NCI-H69 (cell line): ENCODE measurements at places on chromosomes 3 and 15.

GRCh38 chr15:85000937-85001336 lies 19.3 kb downstream of the PDE8A start:
- DNase-seq: no peak

GRCh38 chr15:52153900-52154895 lies 37.0 kb downstream of the GNB5 start:
- no peak for DNase-seq

- DNase-seq: no peak
Measured at GRCh38 chr3:66350601-66351000, 129.8 kb downstream of the SLC25A26 start.

- no peak for DNase-seq
Measured at GRCh38 chr15:84604826-84605553, 4.2 kb downstream of the ZSCAN2 start.

DNA sequence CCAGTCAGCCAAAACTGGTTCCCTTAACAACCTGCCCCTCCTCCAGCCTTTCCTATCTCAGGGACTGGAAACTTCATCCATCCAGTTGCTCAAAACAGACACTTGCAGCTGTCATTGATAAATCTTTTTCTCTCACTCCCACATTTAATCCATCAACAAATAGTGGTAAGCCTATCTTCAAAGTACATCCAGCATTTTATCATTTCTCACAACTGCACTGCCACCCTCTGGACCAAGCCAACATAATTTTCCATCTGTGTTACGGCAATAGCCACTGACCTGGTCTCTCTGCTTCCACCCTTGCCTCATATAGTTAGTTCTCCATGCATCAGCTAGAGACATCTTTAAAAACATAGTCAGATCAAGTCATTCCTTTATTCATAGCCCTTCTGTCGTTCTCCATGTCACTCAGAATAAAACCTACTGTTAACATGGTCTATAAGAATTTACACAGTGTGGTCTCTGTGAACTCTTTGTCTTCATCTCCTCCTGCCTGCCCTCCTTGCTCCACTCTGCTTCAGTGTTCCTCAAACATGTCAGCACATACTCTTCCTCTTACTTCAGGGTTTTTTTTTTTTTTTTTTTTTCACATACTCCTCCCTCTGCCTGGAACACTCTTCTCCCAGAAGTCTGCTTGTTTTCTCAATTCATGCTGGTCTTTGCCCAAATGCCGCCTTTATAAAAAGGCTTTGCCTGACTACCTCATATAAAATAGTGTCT lies 102.5 kb upstream of the COL6A5 start:
- DNase-seq: no peak

GRCh38 chr3:51836606-51837005 lies 24.8 kb upstream of the IQCF2 start:
- DNase-seq: no peak

GRCh38 chr15:100061944-100062343 lies 279.8 kb downstream of the ADAMTS17 start:
- DNase-seq: no peak

GRCh38 chr3:42632146-42632545 lies 21.4 kb upstream of the ZBTB47 start:
- no peak for DNase-seq

DNA sequence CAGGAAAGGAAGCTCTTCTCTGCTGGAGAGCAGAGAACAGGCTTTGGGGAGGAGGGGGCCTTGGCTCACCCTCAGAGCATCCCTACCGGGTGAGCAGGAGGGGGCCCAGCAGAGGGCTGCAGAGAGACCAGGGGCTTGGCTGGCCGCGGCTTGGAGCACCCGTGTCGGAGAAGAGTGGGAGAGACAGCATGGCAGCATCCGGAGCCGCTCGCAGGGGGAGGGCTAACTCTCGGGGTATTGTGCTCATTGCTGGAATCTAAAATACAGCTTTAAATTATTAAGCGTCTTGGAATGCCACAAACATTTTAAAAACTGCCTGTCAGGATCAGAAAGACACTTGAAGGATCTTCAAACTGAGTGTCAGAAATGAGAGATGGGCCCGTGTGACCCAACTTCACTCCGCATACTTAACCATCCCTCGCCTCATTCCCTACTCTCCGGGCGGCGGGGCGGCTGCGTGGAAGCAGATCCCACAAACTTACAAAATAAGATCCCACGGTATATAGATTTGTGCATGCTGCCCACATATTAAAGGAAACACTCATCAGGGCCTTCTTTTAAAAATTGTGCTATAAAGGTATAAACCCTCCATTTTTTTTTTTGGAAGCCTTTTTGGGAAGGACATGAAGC lies 53.9 kb downstream of the EIF4E3 start:
- DNase-seq: no peak

GRCh38 chr15:94282269-94283250 lies 51.2 kb downstream of the MCTP2 start:
- DNase-seq: no peak

DNA sequence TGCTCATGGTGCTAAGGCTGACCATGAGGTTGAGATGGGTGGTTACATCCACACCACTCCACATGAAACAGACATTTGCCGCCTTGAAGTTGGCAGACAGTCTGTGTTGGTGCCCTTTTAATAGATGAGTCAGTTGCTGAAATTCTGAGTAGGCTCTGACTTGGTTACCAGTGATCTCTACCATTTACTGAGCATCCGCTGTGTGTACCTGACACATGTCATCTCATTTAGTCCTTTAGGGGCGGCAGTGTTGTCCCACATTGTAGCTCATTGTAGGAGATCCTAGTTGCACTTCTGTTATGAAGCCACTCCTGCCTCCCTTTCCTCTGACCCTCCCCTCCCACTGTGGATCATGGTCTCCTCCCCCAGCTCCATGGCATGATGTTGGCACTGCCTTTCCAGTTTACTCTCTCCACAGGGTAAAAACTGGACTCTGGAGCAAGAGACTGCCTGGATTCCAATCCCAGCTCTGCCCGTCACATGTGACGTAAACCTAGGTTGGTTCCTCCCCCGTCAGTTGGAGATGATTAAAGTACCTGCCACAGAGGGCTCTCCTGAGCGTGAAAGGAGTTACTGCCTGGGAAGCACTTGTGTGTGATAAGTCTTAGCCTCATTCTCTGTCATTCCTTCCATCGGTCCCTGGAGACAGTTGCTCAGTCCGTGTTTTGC lies 21.6 kb downstream of the SLCO3A1 start:
- no peak for DNase-seq

DNA sequence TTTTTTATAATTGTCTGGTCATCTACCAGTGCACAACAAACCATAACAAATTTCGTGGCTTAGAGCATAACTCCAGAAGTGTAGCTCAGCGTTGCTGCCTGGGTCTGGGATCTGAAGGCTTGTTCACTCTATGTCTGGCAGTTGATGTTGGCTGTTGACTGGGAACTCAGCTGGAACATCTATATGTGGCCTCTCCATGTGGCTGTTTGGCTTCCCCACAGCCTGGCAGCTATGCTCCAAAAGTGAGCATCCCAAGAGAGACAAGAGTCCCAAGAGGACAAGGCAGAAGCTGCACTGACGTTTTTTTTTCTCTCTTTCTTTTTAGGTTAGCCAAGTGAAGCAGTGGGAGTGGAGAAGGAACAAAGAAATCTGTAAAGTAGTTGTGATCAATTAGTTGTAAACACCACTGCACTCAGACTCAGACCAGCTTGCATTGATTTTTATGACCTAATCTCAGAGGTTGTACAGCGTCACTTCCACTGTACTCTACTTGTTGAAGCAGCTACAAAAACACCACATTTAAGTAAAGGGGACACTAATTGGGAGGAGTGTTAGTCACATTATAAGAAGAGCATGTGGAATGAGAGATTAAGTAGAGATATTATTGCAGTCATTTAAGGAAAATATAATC lies 2.5 kb upstream of the GPR176 start:
- DNase-seq: peak; percentile 62

DNA sequence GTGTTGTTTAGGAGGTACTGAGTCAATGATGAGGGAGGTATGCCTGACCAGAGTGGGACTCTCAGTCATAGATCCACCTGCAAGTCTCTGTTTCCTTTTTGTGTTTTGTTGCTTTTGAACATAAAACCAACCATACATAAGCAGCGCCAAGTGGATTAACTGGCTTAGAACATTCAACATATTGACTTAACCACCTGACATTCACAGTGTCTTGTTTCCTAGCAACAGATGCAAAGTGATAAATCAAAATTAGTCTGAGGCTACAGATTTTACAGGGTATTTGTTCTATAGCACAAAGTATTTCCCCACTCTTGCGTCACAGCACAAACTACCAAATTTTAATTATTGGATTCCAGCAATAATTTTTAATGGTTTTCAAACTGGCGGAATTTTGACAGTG lies 283.8 kb downstream of the BBX start:
- DNase-seq: peak; percentile 3
